ENCODE measurements at places on chromosomes 13 and 19.

DNA sequence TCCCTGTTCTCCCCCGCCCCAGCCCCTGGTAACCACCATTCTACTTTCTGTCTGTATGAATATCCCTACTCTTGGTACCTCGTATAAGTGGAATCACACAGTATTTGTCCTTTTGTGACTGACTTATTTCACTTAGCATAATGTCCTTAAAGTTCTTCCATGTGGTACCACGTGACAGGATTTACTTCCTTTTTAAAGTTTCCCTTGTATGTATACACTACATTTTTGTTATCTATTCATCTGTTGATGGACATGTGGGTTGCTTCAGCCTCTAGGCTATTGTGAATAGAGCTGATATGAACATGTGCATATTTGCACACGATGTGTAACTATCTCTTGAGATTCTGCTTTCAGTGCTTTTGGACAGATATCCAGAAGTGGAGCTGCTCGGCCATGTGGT is 59.6 kb upstream of the GJB6 start:
- DNase-seq: no peak

- DNase-seq: no peak
These were observed 695 bp downstream of the BST2 start for GRCh38 chr19:17404621-17405249.

DNA sequence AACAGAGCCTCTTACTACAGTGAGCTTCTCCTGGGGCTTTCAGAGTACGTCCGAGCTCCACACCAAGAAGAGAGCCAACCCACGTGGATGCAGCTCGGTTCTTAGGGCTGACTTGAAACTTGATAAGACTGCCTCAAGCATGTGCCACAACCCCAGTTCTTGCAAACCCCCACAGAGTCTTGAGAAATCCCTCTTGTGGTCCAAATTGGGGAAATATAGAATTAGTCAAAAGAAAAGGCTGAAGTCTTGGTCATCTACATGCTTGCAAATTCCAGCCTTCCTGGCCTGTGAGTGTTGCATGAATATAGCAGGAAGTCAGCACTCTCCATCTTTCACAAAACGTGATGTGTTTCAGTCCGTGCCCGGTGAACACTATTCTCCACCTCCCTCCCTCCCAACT is 95.2 kb downstream of the GGACT start:
- DNase-seq: no peak

DNA sequence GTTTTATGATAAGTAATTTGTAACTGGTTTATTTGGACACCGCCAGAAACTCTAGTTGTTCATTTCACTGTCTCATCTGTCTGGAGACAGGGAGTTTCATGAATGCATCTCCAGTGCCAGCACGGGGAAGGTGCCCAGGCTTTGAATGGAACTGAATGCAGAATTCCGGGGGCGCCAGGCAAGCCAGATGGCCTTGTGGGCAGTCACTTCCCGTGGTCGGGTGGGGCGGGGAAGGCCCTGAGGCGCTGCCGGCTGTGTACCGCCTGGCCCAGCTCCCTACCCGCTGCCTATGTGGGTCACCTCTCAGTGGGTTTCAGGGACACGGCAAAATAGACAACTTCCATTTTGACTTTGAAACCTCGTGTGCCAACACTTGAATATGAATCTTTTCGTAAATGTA is 28.8 kb upstream of the MCF2L start:
- DNase-seq: no peak

DNA sequence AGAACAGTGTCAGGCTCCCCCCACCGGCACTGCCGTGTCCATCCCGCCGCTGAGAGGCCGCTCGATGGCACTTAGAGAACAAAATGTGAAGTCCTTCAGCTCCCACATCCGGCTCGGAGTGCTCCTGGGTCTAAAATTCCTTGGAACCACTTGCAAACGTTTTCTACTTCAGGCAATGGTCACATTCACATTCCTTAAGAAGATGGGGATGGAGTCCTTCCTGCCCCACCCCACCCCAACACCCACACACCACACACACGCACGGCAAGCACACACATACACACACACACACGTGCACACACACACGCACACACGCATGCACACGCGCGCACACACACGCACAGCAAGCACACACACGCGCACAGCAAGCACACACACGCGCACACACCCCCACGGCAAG is 83.4 kb downstream of the SOX1 start:
- no peak for DNase-seq

Measured in stimulated activated CD4-positive, alpha-beta T cell treated with anti-CD3 and anti-CD28 coated beads, TNF-alpha, amount 100 ng/mL, for 4 hours (primary cell).